ENCODE measurements at places on chromosomes 2 and 18. TPM values are rescaled to one million over a fixed set of nuclear protein-coding genes. Genes with fewer than 3 reads are reported as not detected.
A peak's percentile ranks its signal among the peaks of the same experiment; 100 is the strongest.

The CARF gene
- 5.5 TPM for total RNA-seq

The BCL2 gene
- 58.9 TPM for total RNA-seq

The SLC16A14 gene
- 0.27 TPM for total RNA-seq

The PTPN2 gene
- total RNA-seq = 52.6 TPM

The TMEM198 gene
- total RNA-seq = 6.0 TPM

The ANKRD29 gene
- not detected for total RNA-seq

The UCN gene
- total RNA-seq = 1.7 TPM

The CTNNA2 gene
- not detected for total RNA-seq

The DPP4 gene
- 15.4 TPM for total RNA-seq

The ROCK2 gene
- 22.9 TPM for total RNA-seq

The NEU2 gene
- total RNA-seq = not detected

The AGXT gene
- not detected for total RNA-seq

The ACMSD gene
- not detected for total RNA-seq

The MOGAT1 gene
- not detected for total RNA-seq

The TRABD2A gene
- 20.8 TPM for total RNA-seq

The TNFRSF11A gene
- total RNA-seq = 2.5 TPM

The LRRC30 gene
- total RNA-seq = not detected

GRCh38 chr2:73654175-73654574 is 12.0 kb upstream of the NAT8 start:
- no peak for DNase-seq

DNA sequence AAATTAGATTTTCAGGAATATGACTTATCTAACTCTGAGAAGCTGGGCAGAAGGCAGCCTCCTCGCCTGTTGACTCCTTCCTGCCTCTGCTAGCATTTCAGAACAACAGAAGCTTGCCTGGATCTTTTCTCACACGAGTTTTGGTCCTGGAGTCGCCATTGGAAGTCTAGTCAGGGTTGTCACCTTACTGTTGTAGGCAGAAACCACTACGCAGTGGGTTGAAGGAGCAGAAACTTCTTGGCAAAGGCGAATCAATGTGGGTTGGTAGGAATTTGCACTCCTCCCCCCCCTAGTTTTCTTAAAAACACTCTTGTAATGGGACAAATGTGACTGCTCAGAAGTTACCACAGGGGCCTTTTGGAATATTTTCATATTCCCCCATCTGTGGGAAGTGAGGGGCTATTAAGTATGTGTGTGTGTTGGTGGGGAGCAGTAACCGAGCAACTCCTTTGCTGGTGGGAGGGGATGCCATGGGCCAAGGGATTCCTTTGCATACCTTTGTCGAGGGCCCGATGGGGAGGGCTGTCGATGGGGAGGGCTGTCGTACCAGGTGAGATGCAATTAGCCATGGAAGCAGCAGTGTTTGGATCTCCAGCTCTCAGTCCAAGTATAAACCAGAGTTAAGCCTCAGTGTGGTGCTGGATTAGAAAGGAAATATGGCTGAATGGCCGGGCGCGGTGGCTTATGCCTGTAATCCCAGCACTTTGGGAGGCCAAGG is 117.4 kb downstream of the FMNL2 start:
- DNase-seq = no peak

- DNase-seq = no peak
Measured at GRCh38 chr2:11582612-11582861, 48.7 kb downstream of the GREB1 start.

DNA sequence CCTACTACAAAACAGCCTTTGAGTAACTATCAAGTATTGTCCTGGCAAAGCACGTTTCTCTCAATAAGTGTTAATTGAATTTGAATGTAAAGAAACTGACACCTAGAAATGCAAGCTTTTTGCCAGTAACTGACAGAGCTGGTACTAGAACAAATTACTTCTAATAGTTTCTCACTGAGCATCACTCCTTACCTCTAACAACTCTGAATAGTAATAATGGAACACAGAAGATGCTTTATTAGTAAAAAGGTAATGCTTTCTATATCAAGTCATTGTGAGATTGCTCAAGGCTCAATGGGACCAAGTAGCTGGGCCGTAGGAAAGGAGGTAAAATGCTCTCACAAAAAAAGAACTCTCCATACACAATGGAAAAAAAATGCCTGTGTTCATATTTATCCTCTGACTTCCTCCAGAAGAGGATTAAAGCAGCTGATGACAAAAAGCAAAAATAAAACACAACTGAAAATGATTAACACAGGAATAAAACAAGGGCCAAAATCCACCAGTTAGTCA is 11.8 kb downstream of the RASGRP3 start:
- DNase-seq = no peak

- DNase-seq = no peak
Measured at GRCh38 chr2:46891956-46892553, 23.6 kb downstream of the MCFD2 start.

GRCh38 chr2:239393941-239394340 is 6.9 kb downstream of the HDAC4 start:
- DNase-seq = no peak

DNA sequence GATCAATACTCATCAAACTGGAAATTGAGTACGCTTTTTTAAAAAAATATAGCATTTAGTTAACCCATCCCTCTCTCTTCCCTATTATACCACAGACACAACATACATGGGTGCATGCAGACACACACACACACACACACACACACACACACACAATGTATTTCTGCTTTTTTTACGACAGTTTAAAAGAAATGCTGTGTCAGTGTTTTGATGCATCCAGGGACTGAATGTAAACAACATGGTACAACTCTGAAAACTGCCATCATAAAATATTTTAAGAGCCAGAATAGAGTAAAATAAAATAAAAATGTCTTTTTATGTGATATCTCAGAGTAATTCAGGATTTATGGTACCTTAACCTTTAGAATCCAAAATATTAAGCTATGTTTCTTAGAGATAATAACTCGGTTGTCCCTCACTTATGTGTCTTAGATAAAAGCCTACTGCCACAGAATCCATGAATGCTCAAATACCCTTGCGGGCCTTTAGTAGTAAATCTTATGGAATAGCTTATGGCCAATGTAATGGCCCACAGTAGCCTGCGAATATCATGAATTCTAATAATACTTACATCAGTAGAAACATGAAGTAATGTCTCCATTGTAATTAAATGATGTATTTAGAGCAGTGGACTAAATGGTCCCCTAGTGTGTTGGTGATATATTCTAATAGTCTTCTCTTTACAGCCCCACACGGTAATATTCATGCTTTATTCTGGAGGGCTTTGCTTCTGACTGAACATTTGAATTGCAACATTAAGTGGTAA is 251.6 kb upstream of the FIGN start:
- no peak for DNase-seq

DNA sequence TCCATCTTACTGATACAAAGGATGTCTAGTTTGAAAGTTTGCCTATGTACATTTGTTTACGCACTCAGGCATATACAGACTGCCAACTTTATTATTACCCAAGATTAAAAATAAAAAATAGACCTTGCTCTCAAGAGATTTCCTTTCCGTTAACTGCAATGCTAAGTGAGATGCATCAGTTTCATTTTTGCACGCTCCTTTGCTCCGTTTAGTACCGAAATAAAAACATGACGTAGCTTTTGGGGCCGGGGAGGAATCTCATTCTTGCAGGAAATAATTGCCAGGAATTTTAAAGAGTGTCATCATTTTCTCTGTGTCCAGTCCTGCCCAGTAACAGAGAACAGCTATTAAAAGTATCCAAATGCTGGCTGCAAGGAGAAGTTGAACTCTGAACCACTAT is 169.5 kb downstream of the SLC8A1 start:
- DNase-seq = no peak

DNA sequence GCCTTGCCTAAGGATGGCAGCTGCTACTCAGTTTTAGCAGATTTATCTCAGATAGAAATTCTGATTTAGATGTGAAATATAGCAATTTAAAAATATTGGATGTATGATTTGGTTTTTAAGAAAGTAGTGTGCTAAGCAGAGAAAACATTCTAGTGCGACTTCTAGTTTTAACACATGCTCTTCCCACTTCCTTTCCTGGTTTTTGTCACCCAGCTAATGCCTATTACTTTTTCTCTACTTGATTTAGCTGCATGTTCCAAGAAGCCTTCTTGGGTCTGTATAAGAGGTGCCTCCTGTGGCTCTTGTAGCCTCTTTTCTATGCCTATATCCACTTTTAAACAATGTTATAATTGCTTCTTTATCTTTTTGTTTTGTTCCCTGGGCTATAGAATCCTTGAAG is 53.0 kb downstream of the GPD2 start:
- DNase-seq = no peak

- no peak for DNase-seq
Measured at GRCh38 chr18:43819873-43820272, 542.6 kb upstream of the SYT4 start.

- DNase-seq = no peak
Measured at GRCh38 chr2:164717000-164717803, 95.9 kb upstream of the GRB14 start.

DNA sequence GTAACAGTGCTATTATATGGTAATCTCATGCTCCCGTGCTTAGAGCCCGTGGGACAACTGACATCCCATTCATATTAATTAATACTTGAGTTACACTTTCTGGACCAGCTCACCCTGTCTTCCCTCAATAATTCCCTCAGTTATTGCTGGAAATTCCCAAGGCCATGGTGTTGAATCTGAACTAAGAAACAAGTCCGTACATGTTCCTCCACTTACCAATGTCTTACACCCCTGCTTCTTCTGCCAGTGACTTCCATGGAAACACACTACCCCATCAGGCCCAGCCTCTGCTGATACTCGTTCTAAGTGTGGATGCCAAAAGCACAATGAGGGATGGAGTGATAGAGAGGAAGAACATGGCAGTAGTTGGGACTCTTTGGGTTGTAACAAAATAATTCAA is 193.7 kb downstream of the RND3 start:
- DNase-seq = no peak

GRCh38 chr2:126803434-126803775 is 95.3 kb upstream of the TEX51 start:
- DNase-seq = no peak

DNA sequence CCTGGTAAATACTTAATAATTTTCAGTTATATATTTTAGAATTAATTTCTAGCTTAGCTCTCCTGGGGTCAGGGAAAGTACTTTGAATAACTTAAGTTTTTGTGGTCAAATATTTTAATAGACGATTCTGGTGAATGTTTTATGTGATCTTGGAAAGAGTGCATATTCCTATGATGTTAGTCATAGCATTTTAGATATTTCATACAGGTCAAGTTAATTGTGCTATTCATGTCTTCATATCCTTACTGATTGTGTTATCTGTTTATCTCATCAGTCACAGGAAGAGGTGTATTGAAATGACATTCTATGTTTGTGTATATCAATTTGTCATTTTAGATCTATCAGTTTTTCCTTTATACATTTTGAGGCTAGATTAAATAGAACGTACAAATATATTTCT is 576.2 kb downstream of the CPS1 start:
- no peak for DNase-seq

GRCh38 chr2:142395291-142395690 is 264.5 kb upstream of the LRP1B start:
- DNase-seq = no peak

GRCh38 chr2:111119822-111120252 is 877 bp upstream of the BCL2L11 start:
- peak; percentile 2 for DNase-seq

DNA sequence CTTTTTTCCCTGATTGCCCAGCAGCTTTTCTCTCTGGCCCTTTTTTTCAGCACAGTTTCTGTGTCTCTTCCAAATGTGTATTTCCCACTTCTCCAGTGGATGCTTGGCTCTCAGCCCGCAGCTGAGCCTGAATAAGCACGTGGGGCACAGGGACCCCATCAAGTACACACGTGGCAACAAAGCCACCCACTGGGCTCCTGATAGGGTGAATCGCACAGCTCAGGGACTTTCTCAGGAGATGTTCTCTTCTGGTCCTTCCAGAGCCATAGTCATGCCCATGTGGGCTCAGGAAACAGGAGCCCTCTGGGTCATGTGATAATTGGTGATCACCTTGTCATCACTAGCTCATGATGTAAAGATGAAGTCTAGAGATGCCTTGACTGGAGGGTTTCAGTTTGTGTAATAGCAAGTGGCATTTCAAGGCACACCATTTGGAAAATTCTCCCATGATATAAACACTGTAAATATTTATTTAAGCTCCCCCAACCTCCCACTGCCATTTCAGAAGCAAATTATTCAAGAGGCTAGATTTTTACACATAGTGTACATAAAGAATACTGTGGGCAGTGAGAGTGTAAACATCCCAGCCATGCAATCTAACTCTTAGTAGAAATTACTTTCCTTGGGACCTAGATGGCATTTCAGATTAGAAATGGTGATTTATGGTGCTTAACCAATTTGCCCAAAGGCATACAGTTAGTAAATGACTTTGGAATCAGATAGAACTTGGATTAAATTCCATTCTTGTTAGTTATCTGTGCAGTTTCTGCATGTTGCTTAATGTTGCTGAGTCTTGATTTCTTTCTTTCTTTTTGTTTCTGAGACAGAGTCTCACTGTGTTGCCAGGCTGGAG is 597.5 kb downstream of the SLC4A3 start:
- DNase-seq = no peak

- no peak for DNase-seq
Measured at GRCh38 chr2:6906165-6906741, 11.0 kb upstream of the RNF144A start.

DNA sequence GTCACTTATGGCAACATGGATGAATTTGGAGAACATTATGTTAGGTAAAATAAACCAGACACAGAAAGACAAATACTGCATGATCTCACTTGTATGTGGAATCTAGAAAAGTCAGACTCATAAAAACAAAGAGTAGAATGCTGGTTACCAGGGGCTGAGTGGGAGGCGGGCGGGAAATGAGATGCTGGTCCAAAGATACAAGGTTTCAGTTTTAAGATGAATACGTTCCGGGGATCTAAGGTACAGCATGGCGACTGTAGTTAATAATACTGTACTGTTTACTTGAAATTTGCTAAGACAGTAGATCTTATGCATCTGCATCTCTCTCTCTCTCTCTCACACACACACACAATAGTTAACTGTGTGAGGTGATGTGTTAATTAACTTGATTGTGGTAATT is 14.2 kb downstream of the FAM110C start:
- DNase-seq = no peak

GRCh38 chr2:102224824-102225739 is 38.3 kb downstream of the IL1RL2 start:
- DNase-seq = no peak

- no peak for DNase-seq
Measured at GRCh38 chr18:77822632-77823031, 573.0 kb downstream of the GALR1 start.

GRCh38 chr2:182584462-182584861 is 131.6 kb upstream of the DNAJC10 start:
- no peak for DNase-seq

- DNase-seq = no peak
Measured at GRCh38 chr2:45267062-45267792, 258.0 kb upstream of the SIX2 start.

DNA sequence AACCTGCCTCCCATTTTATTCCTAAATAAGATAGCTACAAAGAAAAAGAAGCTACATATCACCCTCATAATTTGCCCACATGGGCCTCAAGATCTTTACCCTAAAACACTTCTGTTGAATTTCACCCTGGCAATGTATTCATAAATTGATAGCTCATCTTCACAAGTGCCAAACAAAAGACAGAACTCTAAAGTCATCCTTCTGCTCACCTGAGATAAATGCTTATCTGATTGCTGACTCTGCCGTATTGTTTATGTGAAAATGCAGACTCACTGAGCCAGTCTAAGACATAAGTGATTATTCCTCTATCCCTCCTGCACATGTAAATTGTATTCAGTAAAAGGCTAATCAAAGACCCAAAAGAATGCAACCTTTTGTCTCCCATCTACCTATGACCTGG is 2.0 kb downstream of the RDH14 start:
- no peak for DNase-seq

- no peak for DNase-seq
Measured at GRCh38 chr2:172308253-172308935, 119.0 kb upstream of the ITGA6 start.

All from CD8-positive, alpha-beta memory T cell (primary cell).